Kidney tubule cell (primary cell): ENCODE measurements at places on chromosomes 4 and X.
A peak's percentile ranks its signal among the peaks of the same experiment; 100 is the strongest.

GRCh38 chrX:104712515-104712914, 146.5 kb downstream of the IL1RAPL2 start:
- DNase-seq: peak; percentile 2

DNA sequence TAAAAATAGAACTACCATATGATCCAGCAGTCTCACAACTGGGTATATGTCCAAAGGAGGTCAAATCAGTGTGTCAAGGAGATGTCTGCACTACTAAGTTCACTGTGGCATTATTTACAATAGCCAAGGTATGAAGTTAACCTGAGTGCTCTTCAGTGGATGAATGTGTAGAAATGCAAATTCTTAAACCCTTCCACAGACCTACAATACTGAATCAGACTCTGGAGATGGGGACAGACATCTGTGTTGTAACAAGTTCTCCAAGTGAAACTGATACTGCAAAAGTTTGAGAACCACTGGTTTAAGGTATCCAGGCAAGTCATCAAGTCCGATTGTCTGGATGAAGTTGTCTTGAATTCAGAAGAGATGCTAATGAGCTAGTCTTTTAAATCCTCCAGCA, 38.5 kb downstream of the SMAD1 start:
- no peak for DNase-seq

- peak; percentile 44 for DNase-seq
Observed at GRCh38 chrX:134782796-134783195, 124.5 kb upstream of the PLAC1 start.

- no peak for DNase-seq
Observed at GRCh38 chr4:167885872-167886271, 206.5 kb upstream of the ANXA10 start.

GRCh38 chrX:33211356-33212260, at the start of gene DMD:
DMD (minus strand) TSS chrX:33211549; CDS start chrX:33211312, 237 bp downstream.
- peak; percentile 1 for DNase-seq

- no peak for DNase-seq
Observed at GRCh38 chr4:54929459-54929858, 195.9 kb downstream of the KDR start.

GRCh38 chr4:138398322-138398721, 156.2 kb upstream of the SLC7A11 start:
- DNase-seq: peak; percentile 5

GRCh38 chrX:17535229-17535628, 160.2 kb downstream of the NHS start:
- peak; percentile 54 for DNase-seq

GRCh38 chr4:98845960-98846359, 83.0 kb downstream of the EIF4E start:
- no peak for DNase-seq

DNA sequence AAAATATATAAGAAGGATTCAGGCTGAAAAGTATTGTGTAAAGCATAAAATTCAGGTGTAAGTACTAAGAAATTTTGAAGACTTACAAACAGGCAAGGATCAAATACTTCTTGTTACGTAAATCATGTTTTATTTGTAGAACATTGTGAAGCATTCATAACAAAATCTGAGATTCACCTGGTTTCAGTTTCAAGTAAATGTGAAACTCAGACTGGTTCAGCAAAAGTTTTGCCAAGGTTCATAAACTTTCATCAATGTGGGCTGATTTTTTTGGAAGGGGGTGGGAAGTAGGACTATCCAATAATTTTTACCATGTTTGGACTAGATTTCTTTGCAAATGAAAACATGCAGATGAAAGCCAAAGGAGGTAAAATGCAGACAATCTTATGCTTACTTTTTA, 527.7 kb downstream of the ANKRD50 start:
- no peak for DNase-seq

GRCh38 chrX:68488657-68489056, 10.2 kb upstream of the YIPF6 start:
- DNase-seq: no peak
